ENCODE measurements at places on chromosomes 2 and 18.

- no peak for DNase-seq
Measured at GRCh38 chr2:15447381-15447780, 113.8 kb downstream of the NBAS start.

DNA sequence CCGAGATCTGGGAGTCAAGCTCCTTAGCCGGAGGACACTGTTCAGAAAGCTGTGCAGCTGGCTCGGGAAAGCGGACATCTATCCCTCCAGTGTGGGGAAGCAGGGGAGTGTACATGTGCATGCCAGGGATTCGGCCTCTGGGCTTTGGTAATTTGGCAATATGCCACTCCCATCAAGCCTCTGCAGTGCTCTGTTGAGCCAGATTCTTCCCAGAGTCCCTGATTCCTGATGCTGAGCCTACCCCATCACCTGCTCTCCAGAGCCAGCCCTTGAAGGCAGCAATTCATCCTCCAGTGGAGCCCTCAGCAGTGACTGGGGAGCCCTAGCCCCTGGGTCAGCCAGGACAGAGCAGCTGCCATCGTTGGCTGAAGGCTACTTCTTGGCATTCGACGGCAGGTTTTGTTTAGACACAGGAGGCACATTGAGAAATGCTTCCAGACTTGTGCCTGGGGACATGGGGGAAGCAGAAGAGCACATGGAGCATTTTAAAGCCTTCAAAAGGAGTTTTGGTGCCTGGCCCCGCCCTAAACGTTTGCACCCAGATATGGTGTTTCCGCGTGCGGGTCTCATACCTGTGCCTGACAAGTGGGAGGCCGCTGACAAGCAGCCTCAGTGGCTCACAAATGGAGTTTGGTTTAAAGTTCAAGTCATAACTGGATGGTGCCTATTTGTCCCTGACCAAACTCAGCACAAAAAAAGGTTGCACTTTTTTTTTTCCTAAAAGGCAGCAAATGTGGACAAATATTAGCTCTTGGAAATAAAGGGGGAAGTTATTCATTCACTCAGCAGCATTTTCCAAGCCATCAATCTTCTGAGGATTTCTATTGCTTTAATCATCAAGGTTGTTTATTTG, 272.8 kb downstream of the CYRIA start:
- no peak for DNase-seq

DNA sequence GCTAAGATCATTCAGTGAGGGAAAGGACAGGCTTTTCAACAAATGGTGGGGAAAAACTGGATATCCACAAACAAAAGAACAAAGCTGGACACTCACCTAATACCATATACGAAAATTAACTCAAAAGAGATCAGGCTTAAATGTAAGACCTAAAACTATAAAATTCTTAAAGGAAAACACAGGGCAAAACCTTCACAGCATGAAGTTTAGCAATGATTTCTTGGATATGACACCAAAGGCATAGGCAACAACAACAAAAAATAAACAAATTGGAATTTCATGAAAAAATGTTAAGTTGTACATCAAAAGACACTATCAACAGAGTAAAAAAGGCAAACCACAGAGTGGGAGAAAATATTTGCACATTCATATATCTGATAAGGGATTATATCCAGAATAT, 28.3 kb downstream of the PIAS2 start:
- DNase-seq, result no peak

DNA sequence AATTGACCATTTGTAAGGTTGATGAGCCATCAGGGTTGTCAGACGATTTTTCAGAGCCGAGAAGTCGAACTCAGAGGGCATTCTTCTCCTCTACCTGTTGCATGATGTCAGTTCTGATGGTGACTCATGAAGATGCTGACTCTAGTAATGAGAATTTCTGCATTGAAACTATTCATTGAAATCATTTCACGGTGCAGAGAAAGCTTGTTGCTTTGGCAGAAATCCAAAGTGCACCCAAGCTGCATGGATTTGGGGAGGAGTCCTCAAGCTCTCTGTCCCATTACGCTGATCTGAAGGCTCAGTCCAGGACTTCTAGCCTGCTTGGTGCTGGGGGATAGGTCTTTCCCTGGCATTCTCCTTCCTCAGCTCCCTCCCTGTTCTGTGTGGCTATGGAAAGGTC, 125.7 kb upstream of the PXDN start:
- no peak for DNase-seq

GRCh38 chr2:63861220-63861822, 19.6 kb downstream of the UGP2 start:
- no peak for DNase-seq

DNA sequence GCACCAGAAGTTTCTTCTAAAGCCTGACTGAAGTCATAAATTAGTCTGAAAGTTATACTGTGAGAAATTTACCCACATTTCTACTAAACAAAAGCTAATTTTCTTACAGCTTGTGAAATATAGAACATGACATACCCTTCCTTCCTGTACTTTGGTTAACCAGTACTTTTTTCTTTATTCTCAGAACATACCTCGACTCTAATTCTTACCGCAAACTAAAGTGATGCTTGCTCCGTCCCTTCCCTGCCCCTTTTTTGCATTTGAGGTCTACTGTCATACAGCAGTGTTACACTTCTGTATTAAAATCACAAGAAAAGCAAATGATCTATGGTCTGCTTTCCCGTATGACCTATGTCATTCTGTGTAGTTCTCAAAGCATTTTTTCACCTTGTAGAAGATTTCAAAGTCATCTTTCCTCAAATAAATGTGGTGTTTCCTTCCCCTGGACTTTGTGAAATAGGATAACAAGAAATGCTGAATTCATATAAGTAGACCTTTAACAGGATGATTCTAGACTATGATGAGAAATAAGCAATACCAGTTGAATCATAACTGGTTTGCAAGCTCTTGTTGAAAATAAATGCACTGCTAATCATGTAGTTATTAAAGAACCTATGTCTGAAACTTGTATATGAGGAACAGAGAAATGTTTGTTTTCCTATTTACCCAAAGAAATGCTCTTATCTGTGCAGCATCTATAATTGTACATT, 30.4 kb downstream of the CYTIP start:
- DNase-seq, result no peak

DNA sequence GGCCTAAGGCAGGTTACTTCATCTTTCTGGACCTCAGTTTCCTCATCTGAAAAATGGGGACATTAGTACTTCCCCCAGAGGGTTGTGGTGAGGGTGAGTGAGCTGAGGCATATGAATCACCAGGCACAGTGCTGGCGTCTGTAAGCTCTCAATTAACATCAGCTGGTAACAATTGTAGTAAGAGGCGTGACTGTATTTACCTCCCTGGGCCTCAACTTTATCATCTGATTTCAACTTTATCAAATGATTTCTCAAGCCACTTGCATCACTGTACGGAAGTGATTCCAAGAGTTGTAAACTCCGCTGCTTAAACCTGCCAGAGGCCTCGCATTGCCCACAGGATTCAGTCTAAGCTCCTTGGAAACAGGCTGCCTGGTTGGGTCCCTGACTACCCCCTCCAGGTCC, 53.6 kb upstream of the PKDCC start:
- DNase-seq, result no peak

DNA sequence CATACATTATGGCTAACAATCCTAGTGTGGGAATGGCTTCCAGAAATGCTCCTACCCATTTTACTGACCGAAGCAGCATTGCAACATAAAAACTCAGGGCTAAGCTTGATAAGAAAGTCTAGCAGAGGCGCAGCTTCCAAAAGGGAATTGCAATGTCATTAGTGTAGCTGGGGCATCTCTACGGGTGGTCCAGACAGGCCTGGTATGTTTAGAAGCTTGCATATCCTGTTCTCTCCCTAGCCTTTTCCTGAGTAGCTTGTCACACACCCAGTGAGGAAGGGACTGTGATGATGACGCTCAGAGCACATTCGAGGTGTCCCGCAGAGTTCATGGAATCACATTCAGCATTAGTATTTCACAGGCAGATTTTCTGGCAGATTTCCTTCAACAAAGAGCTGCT, 38.0 kb upstream of the COL5A2 start:
- DNase-seq, result no peak

GRCh38 chr2:44937688-44938240, 3.7 kb upstream of the SIX3 start:
- peak; percentile 23 for DNase-seq

GRCh38 chr2:235583925-235584637, 90.2 kb downstream of the AGAP1 start:
- DNase-seq, result no peak

- no peak for DNase-seq
Measured at GRCh38 chr18:9055185-9055584, 47.3 kb upstream of the NDUFV2 start.

- no peak for DNase-seq
Measured at GRCh38 chr2:9029721-9030120, 26.2 kb upstream of the MBOAT2 start.

DNA sequence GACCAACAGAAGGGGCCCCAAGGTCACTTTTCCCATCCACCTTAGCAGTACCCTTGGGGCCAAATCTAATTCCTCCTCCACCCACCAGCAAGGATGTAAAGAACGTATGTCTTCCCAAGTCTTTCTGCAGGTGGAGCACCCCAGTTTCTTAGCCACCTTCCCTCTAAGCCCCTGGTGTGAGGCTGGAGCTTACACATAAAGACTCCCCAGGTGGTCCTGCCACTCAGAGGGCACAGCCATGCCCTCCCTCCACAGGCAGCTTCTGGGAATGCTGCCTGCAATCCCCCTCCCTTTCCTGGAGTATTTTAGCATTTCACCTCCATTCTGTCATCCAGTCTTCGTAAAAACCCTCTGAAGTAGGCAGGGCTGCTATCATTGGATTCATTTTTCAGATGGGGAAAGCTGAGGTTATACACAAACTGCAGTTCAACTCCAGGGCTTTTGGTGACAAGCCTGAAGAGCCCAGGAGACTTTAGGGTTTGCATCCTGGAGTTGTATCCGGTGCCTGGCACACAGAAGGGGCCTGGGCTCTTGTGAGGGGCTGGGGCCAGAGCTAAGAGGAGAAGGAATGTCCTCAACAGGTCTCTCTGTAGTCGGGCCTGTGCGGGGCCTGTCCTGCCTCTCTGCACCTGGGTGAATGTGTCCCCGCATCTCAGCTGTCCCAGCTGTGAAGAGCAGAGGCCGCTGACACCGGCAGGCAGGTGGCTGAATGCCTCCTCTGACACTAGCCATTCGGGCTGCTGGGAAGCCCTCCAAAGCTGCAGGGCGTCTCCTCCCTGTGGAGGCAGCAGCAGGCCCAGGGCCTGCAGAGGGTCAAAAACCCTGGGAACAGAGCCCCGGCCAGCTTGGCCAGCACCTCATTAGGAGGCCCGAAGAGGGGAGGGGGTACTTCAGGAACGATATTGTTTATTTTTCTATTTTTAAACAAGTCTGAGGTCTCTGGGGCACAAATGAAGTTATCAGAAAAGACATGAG, 27.6 kb downstream of the CIB4 start:
- no peak for DNase-seq

DNA sequence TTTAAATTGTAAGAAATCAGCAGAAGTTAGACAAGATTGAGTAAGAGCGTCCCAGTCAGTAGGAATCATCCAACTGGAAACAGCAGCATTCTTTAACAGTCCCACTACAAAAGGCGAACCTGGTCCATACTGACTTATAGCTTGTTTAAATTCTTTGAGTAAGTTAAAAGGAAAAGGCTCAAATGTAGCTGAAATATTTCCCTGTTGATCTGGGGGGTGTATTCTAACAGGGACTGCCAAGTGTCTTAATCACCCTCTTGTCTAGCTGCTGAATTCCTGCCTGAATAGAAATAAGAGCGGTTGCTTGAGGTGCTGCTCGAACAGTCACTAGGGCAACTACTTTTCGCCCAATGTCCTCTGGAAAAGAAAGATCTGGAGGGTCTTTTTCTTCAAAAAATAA, 56.4 kb upstream of the FMNL2 start:
- no peak for DNase-seq

DNA sequence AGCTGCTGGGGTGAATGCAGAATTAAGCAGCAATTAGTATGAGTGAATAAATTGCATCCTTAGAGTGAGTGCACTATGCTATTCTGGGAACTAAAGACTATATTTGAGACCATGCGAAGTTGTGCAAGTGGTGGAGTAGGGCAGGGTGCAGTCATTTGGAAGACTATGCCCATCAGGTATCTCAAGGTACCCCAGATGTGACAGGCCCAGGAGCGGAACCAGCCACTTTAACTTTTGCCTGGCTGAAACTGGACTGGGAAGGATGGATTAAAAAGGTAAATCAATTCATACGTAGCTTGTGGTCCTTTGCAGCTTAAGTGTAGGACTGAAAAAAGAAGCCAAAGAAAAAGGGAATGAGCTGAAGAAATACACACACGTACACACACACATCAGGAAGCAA, 1.7 kb downstream of the KYNU start:
- no peak for DNase-seq

- no peak for DNase-seq
Measured at GRCh38 chr2:125160947-125161346, 1135.9 kb downstream of the CNTNAP5 start.

- no peak for DNase-seq
Measured at GRCh38 chr2:144541396-144541795, 21.5 kb upstream of the ZEB2 start.

- DNase-seq, result no peak
Measured at GRCh38 chr2:133457861-133458260, 110.4 kb downstream of the NCKAP5 start.

GRCh38 chr2:223166215-223166493, 114.2 kb downstream of the KCNE4 start:
- no peak for DNase-seq

DNA sequence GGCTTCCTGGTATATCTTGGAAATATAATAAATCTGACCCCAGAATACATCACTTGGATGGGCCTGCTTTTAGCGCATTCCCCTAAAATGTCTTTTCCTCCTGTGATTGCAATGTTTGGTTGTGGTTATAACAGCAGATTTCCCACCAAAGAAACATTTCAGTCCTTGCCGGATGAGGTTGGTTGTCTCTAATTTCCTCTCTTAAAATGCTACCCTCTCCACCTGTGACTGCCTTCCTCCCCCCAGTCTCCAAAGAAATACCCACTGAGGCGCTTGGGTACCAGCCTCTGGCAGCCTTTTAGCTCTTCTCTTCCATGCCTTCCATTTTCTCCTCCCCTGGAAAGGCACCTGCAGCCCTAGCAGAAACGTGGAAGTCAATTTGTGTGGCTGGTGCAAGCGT, 102.1 kb upstream of the SIX3 start:
- no peak for DNase-seq

- no peak for DNase-seq
Measured at GRCh38 chr2:123500988-123501387, 524.1 kb upstream of the CNTNAP5 start.
